Muscle of back (tissue), 13 donors: ENCODE measurements at places on chromosomes 13 and 19.

GRCh38 chr13:104571161-104571892, 1505.1 kb upstream of the SLC10A2 start:
- peak; percentile 86 for DNase-seq

GRCh38 chr13:100811024-100811865, 136.7 kb upstream of the TMTC4 start:
- no peak for DNase-seq

GRCh38 chr19:10701955-10702525, 801 bp downstream of the QTRT1 start:
- DNase-seq, result peak; percentile 45

GRCh38 chr19:8615813-8616596, 5.5 kb upstream of the ADAMTS10 start:
- DNase-seq, result no peak

DNA sequence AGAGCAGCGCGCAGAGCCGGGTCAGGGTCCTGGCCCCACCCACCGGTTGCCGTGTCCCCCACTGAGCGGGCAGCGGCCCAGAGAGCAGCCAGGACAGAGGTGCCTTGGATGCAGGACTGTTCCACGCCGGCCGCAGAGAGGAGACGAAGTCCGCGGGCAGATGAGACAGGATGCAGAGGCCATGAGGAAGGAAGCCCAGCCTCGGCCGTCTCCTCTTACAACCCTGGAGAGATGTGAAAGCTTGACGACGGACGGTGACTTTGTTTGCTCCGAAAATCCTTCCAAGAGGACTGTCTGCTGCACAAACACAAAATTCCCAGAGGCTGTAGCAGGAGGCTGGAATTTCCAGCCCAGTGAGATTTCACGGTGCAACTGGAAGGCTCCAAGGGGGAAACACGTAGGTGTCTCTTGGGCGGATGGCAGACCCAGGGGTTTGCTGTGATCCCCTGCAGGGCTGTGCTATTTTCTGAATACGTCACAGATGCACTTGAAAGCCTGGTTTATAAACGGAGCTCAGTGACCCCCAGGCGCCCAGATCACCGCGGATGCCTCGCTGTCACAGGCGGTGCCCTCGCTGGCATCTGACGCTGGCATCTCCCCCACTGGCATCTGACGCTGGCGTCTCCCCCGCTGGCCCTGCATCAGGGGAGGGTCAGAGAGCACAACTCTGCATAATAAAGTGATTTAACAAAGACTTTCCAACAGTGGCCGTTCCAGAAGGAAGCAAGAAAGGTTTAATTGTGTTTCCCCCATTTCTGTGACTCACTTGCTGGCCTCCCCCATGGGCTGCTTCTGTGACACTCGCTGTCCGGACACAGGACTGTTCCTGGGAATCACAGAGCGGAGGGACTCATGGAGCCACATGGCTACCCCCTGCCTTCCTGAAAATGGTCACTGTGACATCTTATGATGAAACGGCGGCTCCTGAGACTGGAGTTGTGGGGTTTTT, 62.0 kb upstream of the C13orf46 start:
- DNase-seq, result peak; percentile 88

DNA sequence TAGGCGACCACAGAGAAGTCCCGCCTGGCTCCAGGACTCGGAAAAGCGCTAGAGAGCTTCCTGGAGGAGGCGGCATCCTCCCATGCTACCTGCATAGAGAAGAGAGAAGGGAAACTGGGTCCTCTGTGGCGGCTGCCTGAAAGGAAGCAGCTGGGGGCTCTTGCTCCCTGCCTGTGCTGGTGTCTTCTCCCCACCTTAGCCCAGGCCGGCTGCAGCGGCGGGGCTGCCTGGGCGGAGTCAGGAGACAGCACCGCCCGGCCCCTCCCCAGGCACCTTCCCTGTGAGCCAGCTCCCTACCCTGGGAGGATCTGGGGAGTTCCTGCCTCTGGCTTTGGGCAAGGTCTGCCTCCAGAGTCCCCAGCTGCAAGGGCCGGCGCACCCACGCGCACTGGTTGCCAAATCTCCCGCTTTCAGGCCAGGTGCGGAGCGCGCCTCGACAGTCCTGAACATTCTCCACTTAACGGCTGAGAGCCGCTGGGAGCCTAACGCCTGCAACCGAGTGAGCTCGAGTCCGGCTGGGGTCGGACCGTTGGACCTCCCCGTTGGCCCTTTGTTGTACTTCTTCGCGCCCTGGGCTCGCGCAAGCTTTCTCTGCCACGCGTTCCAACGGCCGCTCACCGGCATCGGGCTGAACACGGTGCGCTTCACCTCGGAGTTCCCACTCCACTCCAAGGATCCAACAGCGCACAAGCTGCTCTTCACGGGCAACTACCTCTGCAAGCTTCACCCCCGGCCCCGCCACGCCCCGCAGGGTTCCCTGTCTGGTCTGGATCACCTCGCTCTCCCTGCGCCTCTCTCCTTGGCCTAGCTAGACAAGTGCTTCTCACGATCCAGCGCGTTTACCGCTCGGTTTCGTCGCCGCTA, 21.8 kb upstream of the ZNF30 start:
- DNase-seq, result peak; percentile 6
